ENCODE measurements at places on chromosomes 7 and 10. TPM values are rescaled to one million over a fixed set of nuclear protein-coding genes. Genes with fewer than 3 reads are reported as not detected.

Gene IFIT1B
- total RNA-seq, result not detected

Gene PTPRN2
- under 0.01 TPM for total RNA-seq

Gene TAS2R60
- not detected for total RNA-seq

Gene MORN4
- total RNA-seq, result 1.6 TPM

Gene MSMB
- not detected for total RNA-seq

All from placental epithelial cell (primary cell).